Posterior vena cava (tissue), 2 donors: ENCODE measurements at places on chromosomes 5 and 9. TPM values are rescaled to one million over a fixed set of nuclear protein-coding genes. Genes with fewer than 3 reads are reported as not detected.

- DNase-seq = no peak
Observed at GRCh38 chr5:150075806-150076205, 10.5 kb downstream of the CSF1R start.

The SLC34A3 gene
- not detected for total RNA-seq

GRCh38 chr5:3027866-3028635, 276.6 kb upstream of the IRX2 start:
- DNase-seq = no peak

The PIP5KL1 gene
- total RNA-seq = 1.3 TPM

DNA sequence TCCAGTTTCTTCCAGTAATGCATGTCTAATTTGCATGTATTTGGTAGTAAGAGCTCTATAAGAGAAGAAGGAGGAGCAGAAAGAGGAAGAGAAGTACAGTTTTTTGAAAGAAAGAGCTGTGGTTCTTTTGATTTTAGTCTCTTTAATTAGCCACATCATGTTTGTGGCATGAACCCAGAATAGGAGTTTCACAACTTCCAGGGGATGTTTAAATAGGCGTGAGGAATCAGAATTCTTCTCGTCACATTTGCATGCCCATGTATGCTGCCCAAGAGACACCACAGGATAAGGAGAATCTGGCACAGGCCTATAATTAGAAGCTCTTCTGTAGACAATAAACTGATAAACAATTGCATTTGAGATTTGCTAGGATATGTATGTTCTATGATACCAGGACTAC, 78.7 kb downstream of the GAS1 start:
- DNase-seq = no peak

- DNase-seq = no peak
Observed at GRCh38 chr9:20790721-20791120, 106.7 kb downstream of the FOCAD start.

DNA sequence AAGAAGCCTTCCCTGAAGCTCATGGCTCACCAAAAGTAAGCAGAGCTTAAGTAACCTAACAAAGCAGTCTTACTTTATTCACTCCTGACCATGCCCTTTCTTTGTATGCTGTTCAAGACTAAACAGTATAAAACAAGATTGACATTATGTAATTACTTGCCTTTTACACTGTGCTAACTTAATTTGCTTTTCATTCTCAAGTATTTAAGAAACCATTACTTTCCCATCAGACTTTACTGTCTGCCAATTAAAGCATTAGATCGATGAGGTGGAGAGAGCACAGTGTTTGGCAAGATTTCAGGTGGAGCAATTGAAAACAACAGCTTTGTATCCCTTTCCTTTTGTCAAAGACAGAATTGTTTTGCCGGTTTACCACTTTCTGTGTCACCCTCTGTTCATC, 98.2 kb downstream of the RORB start:
- no peak for DNase-seq

- no peak for DNase-seq
Observed at GRCh38 chr5:34657274-34657921, 1.3 kb downstream of the RAI14 start.

The SCGB3A2 gene
- not detected for total RNA-seq

- no peak for DNase-seq
Observed at GRCh38 chr5:122581629-122582028, 193.3 kb upstream of the SNX2 start.

DNA sequence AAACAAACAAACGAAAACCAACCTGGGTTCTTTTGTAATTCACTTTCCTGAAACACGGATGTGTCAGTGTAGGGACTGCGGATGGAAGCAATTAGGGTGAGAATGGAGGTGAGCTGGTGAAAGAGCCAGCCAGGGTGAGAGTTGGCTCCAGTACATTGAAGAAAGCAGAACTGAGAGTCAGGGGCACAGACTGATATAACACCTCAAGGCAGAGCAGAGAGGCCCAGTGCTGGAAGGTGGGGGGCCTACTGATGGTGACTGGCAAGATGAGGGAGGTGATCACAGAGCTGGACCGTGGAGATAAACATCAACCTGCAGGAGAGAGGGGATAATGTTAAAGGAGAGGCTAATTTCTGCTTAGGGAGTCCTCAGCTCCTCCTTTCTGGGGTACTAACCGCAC, 221.1 kb downstream of the MAN2A1 start:
- no peak for DNase-seq

DNA sequence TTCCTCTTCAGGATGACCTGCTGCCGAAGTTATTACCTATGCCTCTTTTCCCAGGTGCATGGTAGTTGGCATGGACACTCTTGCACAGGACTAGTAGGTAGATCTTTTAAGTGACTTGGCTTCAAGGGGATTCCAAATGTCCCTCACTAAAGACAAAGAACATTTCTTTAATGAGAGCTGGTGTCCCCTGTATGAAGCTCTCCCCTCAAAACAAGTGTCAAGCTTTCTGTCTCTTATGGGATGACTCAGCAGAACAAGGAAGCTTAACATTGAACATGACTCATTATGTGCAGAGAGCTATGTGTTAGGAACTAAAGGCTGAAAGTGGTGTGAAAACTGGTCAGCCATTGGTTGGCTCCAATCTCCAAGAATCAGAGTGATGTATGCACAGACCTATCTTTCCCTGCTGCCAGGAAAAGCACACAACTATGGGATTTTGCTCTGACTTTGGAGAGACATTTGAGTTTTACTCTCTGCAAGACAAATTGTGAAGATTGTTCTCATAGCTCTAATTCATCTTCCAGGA, 120.5 kb downstream of the PRDM6 start:
- DNase-seq = no peak

The CCL28 gene
- 4.8 TPM for total RNA-seq

DNA sequence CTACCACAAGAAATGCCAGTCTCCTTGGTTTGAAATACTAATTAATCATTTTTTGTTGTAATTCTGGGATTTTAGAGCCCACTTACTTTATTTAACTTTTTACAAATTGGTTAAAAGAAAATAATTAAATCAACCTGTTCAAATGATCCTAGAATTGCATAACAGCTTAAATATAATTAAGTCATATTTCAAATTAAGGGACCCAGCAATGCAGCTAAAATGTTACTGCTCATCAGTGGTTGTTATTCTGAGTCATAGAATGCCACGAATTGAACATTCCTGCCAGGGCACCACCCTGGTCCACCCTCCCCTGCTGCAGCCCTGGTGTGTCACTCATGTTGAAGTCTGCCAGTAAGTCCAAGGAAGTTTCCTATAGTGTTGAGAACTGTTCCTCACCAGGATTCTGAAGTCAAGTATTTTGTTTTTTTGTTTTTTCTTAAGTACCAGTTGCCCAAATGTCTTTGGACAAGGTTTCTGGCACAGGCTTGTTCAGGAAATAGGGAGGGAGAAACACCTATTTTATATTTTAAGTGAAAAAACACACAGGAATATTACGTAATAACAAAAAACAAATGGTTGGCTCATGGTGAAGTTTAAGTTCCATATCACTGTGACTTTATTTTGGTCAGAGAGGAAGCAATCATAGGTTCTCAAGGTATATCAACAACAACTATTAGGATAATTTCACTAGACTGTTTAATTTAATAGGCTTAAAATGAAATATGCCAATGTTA, 4.3 kb upstream of the ITGA1 start:
- no peak for DNase-seq

GRCh38 chr9:14383294-14383693, 69.4 kb upstream of the NFIB start:
- no peak for DNase-seq
